ENCODE measurements at places on chromosomes 2 and 18.
A peak's percentile ranks its signal among the peaks of the same experiment; 100 is the strongest.

- no peak for DNase-seq
Observed at GRCh38 chr18:32889615-32890593, 117.1 kb upstream of the KLHL14 start.

- no peak for DNase-seq
Observed at GRCh38 chr18:71831039-71831438, 713.1 kb downstream of the CBLN2 start.

GRCh38 chr2:217866457-217866856 is 136.3 kb downstream of the TNS1 start:
- peak; percentile 81 for DNase-seq

- DNase-seq: peak; percentile 67
Observed at GRCh38 chr2:201883606-201884369, 77.5 kb downstream of the CDK15 start.

GRCh38 chr2:135998879-135999278 is 13.5 kb upstream of the DARS1 start:
- DNase-seq: no peak

- peak; percentile 24 for DNase-seq
Observed at GRCh38 chr18:70489986-70490933, 201.4 kb downstream of the SOCS6 start.

- DNase-seq: no peak
Observed at GRCh38 chr2:62919041-62919440, 131.6 kb upstream of the OTX1 start.

- DNase-seq: no peak
Observed at GRCh38 chr2:74593826-74594772, 39.6 kb downstream of the DOK1 start.

DNA sequence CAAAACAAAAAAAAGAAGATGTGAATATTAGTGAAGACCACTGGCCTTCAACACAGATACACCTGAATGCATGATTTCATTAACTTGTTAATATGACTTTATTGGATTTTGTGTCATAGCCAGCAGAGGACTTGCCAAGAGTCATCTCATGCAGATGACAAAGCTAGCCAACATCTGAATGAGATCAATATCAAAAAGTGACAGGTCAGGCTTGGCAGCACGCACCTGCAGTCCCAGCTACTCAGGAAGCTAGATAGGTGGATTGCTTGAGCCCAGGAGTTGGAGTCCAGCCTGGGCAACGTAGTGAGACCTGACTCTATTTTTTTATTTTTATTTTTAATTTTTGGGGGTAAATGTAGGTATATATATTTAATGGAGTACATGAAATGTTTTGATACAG is 54.5 kb upstream of the TGIF1 start:
- DNase-seq: no peak

DNA sequence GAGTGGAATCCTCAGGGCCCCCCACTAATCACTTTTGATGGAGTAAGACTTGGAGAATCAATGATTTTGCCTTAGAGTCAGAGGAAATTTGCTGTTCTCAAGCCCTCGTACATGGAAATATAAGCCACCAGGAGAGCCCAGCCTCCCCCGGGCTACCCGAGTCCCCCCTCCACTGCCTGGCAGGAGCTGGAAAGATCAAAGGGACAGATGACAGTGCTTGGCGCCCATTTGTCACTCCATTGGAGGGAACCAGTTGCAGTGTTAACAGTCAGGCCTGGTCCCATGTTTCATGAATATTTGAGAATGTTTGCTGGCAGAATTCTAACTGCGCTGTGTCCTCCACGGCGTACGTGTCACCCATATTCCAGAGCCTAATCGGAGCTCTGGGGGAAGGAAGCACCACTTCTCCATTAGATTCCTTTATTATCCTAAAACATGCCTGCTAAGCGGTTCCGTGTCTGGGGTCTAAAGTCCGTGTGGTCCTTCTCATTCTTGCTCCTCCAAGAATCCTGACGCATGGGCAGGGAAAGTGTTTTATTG is 202.4 kb downstream of the KLHL29 start:
- no peak for DNase-seq

GRCh38 chr18:23092121-23092520 is 43.2 kb upstream of the CABLES1 start:
- DNase-seq: no peak

- no peak for DNase-seq
Observed at GRCh38 chr18:48816554-48816953, 134.2 kb downstream of the SMAD7 start.
